ENCODE measurements at places on chromosomes 11 and 22.
A peak's percentile ranks its signal among the peaks of the same experiment; 100 is the strongest.

DNA sequence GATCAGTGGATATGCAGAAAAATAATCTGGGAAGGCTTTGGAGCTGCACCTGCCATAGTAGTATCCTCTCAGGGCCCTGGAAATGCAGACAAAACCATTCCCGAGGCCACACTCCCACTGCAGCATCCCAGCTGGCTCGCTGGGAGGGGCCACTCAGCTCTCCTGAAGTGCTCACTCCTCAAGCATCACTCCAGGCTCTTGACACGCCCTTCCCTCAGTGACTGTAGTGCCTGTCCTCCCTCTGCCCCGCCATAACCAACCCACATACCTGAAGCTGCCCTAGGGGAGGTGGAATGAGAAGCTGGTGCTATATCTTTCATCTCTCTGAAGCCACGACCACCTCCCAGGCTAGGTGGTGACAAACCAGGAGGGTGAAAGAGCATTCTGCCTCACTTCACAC lies 4.8 kb downstream of the DSCAML1 start:
- DNase-seq, result no peak

GRCh38 chr11:28318871-28319270 lies 210.7 kb downstream of the METTL15 start:
- no peak for DNase-seq

DNA sequence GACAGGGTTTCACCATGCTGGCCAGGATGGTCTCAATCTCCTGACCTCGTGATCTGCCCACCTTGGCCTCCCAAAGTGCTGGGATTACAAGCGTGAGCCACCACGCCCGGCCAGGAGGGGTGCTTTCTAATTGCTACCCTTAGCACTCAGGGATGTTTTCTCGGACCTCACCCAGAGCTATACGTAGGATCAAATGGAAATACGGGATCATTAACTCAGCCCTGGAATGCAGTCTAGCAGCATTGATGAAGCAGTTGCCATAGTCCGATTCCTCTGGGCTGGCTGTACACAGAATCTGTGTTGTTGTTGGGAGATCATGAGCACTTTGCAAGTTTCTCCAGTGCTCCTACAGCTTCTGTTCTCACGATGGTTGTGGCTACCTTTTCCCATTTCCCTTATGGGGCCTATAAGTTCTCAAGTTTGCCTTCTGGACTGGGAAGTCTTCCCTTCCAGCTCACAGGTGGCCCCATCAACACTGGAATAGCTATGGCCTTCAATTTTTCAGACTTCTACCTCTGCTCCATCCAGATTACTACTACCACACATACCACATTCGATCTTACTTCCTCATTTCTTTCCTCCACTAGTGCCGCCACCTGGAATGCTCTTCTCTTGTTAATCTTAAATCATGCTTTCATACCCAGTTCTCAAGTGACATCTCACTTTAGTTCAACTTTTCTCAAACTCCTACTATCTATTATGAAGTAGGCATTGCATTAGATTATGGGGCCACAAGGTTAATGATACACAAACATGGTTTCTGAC lies 16.1 kb upstream of the PCF11 start:
- no peak for DNase-seq

DNA sequence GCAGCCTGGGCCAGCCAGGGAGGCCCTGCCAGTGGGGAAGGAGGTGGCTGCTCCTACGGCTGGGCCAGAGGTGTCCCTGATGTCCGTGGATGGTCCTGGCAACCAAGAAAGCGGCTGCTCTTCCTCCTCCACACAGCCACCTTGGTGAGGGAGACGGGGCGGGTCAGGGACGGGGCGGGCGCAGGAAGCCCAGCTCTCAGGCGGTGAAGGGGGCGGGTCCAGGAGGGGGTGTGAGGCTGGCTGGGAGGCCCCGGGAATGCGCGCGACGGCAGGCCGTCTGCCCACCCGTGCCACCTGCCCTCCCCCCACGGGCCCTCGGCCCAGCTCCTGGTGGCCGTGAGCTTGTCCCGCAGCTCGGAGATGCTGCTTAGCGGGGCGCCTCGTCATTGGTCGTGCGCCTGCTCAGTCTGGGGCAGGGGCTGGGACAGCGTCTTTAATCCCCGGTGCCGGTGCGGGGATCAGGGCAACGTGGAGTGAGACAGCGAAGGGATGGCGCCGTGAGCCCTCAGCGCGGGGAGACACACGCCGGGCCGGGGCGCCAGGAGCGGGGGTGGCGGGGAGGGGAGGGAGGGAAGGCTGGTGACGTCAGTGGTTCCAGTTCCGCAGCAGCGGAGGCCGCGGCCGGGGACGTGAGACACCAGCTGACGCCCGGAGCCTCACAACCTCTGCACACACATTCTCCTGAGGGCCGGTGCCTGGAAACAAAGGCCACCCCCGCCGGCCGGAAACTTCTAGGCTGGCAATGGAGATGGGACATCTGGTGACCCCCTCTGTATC lies 6.7 kb upstream of the BRSK2 start:
- no peak for DNase-seq

GRCh38 chr11:36672815-36673450 lies 74.9 kb upstream of the RAG2 start:
- DNase-seq, result peak; percentile 26

GRCh38 chr11:17343907-17344306 lies 7.7 kb upstream of the NCR3LG1 start:
- DNase-seq, result no peak

DNA sequence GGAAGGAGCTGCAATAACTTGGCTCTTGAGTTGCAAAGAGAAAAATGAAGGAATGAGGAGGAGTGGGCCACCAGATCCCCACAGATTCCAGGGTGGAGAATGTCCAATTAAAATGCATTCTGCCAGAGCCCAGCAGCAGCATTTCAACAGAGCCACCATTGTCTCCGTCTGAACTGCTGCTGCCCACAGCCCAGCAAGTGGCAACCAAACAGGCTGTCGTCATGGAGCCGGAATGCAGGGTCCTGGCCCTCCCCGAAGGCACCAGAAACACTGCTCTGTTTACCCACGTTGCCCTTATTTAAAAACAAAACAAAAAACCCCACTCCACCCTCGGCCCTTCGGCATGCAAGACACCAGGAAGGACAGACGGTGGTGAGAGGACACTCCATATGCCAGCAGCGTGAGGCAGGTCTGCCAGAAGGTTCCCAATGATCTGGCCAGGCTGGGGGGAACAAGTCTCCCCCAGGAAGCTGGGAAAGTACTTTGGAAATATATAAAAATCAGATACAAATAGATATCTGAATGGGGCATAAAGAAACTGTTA lies 32.5 kb downstream of the PLEKHA7 start:
- DNase-seq, result no peak

DNA sequence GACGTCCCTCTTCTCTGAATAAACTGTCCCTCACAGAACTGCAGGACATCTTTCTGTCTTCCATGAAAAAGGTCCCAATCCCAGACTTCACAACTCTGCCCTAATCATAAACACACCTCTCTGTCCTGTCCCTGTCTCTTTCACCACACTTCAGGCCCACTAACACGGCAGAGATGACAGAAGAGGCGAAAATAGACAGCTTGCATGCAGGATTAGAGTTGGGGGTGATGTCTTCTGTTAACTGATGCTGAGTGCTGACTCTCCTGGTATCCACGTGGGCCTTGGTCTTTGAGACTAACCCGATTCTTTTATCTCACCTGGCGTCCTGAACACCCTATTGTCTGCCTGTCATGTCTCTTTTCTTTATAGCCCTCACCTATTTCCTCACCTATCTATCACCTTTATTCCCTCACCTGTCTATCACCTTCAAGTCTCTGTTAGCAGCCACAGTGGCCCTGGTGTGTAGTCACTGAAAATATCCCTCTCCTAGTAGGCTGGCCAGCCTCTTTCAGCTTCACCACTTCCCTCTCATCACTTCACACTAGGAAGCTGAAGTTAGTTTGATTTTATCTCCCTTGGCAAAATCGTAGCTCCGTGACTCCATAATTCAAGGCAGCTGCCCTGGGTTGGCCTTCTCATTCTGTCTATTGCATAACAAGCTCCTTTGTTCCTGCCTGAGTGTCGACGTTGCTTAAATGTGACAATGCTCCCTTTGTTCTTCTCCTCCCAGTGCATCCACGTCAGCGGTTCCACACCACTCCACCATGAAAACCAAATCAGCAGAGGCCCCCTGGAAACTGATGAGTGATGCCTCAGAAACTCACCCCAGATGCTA lies 30.6 kb upstream of the DRD2 start:
- no peak for DNase-seq

- DNase-seq, result no peak
Observed at GRCh38 chr11:44380820-44381219, 70.9 kb upstream of the ALX4 start.

DNA sequence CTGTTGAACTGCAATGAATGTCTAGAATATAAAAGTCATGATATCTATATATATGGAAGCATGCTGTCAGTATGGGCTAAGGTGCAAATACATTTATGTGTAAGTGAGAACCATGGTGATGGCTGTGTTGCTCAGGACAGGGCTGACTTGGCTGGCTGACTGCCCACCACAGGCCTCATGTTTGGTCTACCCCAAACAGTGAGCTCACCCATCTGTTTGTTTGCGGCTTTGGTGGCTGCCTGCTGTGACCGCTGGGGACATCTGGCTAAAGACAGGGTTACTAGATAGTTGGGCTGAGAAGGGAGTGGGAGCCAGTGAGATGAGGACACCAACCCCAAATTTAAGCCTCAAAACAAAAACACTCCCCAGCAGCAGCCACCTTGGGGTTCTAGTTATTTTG lies 6.3 kb downstream of the CD44 start:
- DNase-seq, result no peak

DNA sequence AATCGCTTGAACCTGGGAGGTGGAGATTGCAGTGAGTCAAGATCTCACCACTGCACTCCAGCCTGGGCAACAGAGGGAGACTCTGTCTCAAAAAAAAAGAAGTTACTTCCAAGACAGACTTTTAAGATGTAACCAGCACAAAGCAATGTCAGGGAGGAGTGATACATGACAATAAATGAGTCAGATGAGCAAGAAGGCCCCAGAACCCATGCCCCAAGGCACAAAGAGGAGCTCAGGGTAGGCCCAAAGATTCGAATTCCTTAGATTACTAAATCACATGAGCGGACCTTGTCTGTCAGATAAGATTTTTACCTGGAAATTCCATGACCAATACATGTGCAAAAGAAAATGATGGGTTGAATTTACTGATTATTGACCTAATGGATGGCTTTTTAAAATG lies 10.5 kb upstream of the JHY start:
- DNase-seq, result no peak

- no peak for DNase-seq
Observed at GRCh38 chr22:40430991-40431390, 60.6 kb downstream of the SGSM3 start.

DNA sequence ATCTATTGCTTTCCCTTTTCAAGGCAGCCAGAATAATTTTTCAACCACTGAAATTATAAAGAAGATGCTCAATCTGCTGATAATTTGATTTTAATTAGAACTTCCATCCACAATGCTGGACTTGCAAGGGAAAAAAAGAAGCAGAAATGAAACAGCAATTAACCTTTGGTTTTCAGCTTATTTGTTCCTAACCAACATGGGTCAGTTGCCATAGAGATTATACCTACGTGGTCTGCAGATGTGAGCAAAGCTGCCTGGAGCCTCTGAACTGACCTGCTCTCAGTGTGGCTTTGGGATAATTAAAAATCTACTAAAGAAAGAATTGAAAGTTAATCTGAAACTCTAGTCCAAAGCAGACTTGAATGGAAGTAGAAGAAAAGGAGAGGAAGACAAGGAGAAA lies 195.7 kb upstream of the API5 start:
- no peak for DNase-seq

DNA sequence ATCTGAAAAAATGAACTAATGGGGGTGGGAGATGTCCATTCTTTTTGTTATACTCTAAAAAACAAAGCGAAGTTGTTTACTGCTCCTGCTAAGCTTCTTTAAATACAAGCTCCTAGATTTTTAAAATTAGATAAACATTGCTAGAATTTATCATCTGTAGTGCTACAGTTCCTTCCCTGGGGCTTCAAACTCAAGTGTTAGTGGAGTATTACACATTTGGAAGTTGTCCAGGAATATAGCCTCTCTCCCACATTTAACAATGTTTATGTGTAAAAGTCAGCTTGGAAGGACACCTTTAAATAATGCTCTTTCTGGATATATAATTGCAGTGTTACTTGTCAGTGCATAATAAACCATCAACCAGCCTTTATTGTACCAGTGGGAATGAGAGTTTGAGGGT lies 155.5 kb downstream of the SPON1 start:
- DNase-seq, result no peak

GRCh38 chr11:62985041-62985750 lies 429 bp upstream of the SLC22A6 start:
- no peak for DNase-seq

DNA sequence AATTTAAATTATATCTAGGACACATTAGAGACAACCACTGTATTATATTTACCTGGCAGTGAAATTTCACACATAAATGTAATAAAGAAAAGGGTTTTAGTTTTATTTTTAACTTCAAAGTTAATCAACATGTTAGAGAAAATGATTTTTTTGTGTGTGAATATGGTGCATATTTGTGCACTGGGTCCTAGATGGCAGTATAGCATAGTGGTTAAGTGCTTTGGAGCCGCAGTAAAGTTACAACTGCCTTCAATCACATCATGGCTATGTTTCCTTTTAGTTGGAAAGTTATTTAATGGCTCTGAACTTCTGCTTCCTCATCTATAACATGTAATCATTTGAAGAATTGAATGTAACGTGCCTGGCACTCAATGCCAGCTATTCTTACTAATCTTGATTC lies 108.9 kb upstream of the DDI1 start:
- no peak for DNase-seq

GRCh38 chr11:69894648-69895047 lies 75.4 kb upstream of the FGF3 start:
- no peak for DNase-seq

GRCh38 chr11:116686866-116687265 lies 85.9 kb downstream of the BUD13 start:
- DNase-seq, result no peak

DNA sequence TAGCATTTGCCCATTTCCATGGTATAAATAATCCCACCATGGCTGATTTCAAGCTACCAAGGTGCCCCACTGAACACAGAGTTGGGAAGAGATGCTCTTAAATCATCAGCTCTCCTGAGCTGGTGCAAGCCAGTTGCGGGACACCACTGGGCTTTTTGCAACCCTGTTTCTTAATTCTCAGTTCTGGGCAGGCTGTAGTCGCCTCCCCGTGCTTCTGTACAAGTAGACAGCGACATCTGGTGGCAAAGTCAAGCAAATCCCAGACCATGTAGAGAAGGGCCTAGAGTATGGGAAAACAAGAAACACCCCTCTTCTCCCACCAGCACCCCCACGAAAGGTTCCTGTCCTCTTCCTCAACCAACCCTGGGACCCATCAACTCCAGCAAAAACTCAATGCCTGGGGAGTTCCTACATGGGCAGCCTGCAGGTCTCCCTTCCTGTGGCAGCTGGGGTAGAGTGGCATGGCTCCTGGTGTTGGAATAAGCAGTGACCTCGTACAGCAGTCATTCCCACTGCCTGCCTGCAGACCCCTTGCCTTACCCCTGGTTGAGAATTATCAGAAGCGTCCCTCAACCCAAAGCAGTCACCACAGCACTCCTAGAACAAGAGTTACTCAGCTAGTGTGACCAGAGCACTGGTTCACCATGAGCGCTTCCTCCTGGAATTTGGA lies 68.4 kb downstream of the IGLL5 start:
- peak; percentile 4 for DNase-seq

- DNase-seq, result no peak
Observed at GRCh38 chr11:30565027-30565426, 21.1 kb downstream of the MPPED2 start.

GRCh38 chr22:44259366-44260215 lies 53.2 kb downstream of the SHISAL1 start:
- DNase-seq, result no peak

Data from HS-27A (cell line).